ENCODE measurements at places on chromosomes 11 and 22. TPM values are rescaled to one million over a fixed set of nuclear protein-coding genes. Genes with fewer than 3 reads are reported as not detected.
A peak's percentile ranks its signal among the peaks of the same experiment; 100 is the strongest.

Gene TH
- 0.16 TPM for polyA plus RNA-seq

DNA sequence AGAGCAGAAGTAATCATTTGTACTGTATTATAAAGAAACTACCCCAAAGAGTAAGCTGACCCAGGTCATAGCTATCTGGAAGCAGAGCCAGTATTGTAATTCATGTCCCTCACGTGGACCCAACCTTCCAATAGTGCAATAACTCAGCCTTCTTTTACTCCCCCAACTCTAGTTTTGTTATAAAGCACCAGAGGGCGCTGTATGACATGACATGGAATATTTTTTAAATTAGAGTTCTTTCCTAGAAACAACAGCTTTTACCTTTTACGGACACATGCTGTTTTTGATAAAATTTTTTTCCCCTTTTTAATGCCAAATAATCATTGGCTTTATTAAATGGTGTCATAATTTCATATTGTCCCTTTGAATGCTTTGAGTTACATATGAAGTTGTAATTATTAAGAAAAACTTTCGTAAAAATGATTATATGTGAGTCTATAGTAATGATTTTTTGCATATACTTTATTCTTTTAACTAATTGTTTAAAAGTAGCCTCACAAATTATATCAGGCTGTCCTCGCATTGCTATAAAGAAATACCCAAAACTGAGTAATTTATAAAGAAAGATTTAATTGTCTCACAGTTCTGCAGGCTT, 76.9 kb downstream of the DKK3 start:
- DNase-seq = peak; percentile 54

GRCh38 chr11:98155696-98156095, 865.1 kb upstream of the CNTN5 start:
- DNase-seq = no peak

DNA sequence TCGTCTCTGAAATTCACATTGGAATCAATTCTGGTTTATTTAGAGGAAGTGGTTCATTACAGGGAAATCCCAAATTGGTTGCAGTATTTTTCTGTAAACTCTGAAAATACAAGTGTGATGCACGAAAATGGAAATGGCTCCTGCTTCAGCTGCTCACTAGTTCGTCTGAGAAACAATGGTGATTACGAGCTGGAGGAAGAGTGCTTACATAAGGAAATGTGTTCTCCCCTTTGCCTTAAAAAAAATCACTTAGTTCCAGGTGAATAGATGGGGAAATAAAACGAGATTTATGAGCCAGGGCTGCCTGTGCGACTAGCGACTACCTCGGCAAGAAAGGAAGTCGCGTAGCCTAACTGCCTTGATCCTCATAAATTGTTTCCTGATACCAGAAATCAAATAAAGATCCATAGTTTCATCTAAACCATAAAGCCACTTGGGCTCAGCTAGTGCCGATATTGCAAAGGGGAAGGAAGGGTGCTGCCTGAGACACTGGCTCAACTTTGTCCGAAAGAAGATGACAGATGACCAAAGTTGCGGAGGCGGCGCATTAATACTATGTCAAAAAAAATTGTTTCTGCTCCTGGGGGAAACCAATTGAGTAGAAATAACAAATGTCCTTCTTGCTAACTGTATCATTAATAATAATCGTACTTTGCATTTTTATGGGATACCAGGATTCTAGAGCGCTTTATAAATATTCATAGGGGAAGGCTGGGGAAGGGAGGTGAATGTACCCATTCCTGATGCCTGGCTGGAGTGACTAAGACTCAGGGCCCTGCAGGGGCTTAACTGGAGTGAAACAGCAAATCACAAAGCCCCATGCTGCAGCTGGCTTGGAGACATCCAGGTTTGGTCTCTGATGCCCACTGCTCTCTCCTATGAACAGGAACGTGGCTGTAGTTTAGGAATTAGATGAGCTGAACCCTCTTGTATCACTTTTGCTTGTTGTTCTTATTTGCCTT, 185.7 kb downstream of the BLID start:
- no peak for DNase-seq

DNA sequence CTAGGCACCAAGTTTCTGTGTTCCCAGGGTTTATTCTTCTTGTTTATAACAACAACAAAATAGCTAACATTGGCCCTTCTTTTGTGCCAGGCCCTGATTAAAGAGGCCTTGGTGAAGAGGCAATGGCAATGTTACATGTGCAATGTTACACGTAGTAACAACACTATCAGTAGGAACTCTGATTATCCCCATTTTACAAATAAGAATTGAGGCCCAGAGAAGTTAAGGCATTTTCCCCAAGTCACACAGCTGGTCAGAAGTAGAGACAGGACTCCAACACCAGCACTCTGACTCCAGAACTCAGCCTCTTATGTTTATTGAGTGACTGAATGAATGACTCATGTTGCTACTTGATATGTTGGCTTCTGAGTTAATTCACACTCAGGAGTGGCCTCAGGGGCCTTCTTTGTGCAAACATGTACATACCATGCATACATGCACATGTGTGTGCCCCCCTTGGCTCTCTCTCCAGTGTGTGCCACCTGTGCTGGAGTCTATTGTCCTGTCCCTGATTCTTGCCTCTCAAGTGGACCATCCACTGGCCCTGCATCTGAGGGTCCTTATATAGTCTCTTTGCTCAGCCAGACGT, 98.4 kb downstream of the TP53I11 start:
- DNase-seq = no peak
